Kidney epithelial cell (primary cell): ENCODE measurements at places on chromosomes 5 and 9.

GRCh38 chr9:37531699-37532098 lies 44.5 kb downstream of the FBXO10 start:
- no peak for DNase-seq

- DNase-seq, result no peak
Observed at GRCh38 chr9:93659044-93659836, 82.9 kb downstream of the PHF2 start.

DNA sequence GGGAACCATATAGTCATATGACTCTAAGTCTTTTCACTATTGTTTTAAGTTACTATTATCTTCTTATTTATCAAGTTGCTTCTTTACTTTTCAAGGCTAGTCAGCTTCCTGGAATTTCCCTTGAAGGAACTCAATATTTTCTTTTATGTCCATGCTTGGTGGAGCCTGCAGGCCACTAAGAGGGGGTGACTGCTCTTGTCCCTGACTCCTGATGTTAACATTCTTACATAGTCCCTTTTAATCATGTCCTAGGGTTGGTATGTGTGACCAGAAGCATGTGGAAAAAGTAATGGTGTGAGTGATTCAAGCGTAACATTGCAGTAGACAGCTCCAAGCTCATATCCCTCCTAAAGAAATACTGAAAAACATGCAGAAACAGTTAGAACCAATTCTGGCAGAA lies 1536.2 kb upstream of the CDH9 start:
- peak; percentile 5 for DNase-seq

DNA sequence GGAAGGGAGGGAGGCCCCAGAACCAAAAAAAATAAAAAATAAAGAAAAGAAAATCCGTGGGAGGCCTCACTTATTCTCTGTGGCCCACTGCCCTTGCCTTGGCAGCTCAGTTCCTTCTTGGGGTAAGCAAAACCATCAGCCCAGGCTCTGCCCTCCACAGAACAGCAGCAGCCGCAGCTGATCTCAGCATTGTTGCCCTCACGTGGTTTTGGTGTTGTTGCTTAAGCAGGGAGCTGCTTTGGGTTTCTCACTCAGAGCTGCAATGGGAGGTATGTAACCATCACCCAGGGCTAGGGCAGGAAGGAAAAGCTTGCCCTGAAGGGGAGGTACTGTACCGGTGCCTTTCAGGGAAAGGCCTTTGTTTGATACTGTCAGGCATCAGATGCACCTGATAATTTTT lies 374.7 kb upstream of the WWC1 start:
- peak; percentile 61 for DNase-seq

- DNase-seq, result no peak
Observed at GRCh38 chr5:151676719-151677118, 10.0 kb downstream of the SPARC start.

DNA sequence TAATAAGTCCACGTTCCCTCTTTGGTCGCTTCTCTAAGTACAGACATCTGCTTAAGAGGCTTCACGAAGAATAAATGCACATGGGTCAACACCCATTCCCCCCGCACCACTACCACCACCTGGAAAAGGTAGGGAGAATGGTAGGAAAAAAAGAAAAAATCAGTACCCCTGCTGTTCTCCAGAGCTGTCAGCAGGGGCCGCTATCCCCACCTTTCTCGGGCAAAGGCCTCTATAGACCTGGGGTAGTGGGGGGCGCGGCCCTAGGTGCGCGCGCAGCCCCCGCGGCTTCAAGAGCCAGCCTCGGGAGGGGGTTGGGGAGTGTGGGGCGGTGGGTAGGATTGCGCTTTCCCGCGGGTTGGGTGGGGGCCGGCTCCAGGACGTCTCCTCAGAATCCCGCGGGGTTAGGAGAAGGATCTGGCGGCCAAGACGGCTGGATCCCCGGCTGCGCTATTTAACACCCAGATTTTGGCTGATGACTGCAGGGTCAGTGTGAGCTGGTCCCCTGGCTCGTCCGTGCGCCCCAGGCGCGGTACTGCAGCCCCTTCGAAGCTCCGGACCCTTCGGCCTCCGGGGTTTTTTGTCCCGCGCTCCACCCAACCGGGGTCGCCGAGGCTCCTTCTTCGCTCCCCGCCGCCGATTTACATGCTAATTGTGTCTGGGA lies 1.6 kb upstream of the SEMA6A start:
- DNase-seq, result no peak

GRCh38 chr9:134068744-134069479 lies 1.1 kb upstream of the BRD3 start:
- no peak for DNase-seq

DNA sequence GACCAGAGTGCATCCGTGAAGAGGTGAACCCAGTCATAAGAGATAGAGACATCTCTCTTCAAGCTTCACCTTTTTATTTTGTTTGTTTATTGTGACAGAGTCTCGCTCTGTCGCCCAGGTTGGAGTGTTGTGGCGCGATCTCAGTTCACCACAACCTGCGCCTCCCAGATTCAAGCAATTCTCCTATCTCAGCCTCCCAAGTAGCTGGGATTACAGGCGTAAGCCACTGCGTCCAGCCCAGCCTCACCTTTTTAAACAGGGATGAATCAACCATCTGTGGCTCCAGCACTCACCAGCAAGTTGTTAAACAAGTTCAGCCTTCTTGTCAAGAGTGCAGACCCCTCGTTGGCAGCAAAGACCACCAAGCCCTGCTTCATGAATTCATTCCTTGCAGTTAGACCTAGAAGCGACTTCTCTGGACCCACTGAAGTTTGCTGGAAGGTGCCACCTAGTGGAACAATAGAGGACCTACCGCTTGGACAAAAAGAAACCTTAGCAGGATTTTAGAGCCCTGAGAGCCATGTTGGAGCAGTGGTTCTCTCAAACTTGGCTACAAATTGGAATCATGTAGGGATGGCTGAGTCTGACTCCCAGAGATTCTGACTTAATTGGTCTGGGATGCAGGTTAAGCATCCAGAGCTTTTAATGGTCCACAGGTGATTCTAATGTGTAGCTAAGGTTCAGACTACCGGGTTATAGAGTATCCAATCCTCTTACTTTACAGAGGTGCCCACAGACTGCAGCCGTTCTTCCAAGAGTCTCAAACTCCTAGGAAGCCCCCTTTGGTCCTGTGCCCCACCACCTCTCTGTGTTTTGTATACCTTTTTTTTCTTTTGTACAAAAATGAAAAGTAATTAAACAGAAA lies 10.5 kb upstream of the GALNT10 start:
- no peak for DNase-seq

- no peak for DNase-seq
Observed at GRCh38 chr5:156741516-156741915, 108.6 kb upstream of the PPP1R2B start.

DNA sequence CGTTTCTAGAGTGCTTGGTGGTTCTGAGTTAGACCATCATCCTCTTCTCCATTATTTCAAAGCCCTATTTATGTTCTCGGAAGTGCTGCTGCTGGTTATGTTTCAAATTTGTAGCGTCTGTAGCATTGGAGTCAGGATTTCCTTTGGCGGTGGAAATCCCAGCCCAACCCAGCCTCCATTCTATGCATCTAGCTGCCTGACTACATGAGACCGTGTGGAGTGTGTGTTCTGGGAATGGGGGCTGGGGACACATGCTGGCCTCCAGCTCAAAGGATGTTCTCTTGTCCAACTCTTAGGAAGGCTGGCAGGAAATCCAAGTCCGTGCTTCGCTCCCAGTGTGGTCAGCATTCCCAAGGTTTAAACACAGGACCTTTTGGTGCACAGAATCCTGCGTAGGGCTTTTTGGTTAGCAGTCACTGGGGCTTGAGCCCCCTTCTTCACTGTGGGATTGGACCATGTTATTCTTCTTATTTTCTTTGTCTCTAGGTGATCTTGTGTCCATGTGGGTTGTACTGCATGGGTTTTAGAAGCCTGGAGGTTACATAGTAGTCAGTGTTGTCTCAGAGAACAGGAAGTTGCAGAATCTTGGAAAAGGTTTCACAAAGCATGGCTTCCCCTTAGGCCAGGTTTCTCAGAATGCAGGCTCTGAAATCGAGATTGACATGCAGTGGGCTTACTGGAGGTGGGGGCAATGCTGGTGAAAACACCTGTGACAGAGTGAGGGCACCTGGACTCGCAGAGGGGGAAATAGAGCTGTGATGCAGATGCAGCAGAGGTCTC lies 132.2 kb downstream of the ARHGAP26 start:
- DNase-seq, result no peak

DNA sequence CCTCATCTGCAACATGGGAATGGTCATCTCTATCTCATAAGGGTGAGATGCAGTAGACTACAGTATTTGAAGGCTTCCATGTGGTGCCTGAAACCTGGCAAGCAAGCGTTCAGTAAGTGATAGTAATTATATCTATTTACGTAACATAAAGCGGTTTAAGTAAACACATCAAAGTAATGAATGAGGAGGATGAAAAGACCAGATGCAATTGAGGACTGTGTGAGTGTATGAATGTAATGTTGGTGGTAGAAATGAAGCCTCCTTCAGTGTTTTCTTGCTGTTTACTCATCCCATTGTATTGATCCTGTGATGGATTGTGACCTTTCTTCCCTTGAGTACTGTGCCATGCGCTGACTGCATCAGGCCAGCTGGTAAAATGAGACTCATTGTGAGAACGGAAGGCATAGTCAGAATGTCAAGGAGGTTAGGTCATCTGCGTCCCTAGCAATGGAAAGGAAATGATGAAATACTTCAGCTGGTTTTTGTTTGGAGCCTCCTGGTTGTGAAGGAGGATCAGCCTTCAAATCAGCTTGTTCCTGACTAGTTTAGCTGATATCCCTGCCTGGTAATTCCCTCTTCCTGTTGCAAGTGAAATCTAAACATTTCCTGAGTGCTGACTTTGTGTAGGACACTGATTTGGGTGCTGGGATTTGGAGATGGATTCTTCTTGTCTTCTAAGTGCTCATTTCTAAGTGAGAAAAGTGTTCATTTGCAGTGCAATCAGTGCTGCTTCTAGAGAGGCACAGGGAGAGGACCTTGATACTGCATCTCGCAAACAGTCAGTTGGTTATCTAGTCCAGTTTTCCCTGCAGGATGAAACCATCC lies 35.6 kb downstream of the TNFSF8 start:
- DNase-seq, result peak; percentile 88

- DNase-seq, result no peak
Observed at GRCh38 chr9:38761339-38761738, 41.4 kb upstream of the FAM240B start.

DNA sequence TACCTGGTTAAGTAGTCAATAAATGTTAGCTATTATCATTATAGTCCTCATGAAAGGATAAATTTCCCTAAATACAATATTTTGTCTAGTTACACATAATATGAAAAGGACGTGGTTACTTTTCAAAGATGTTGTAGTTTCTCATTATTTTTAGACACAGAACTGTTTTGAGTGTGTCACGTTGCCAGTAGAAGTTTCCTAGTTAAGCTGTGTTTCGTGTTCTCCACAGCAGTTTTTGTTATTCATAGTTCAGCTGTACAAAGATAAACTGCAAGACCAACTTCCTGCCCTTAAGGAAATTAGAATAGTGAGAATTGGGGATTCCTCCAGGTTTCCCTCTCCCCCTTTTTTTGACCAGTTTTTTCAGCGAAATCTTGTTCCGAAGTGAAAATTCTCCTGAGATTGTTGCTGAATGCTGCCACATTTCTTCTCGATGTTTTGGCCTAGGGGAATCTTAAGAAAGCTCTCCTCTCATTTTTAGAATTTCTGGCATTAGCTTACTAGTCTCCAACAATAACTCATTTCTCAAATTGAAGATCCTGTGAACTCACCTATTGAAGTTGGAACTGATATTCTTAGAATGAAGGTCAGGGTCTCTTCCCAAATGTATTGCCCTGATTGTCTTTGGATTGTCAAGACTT lies 176.1 kb downstream of the PAM start:
- DNase-seq, result no peak

GRCh38 chr5:61647672-61648071 lies 315.6 kb downstream of the ZSWIM6 start:
- DNase-seq, result no peak

DNA sequence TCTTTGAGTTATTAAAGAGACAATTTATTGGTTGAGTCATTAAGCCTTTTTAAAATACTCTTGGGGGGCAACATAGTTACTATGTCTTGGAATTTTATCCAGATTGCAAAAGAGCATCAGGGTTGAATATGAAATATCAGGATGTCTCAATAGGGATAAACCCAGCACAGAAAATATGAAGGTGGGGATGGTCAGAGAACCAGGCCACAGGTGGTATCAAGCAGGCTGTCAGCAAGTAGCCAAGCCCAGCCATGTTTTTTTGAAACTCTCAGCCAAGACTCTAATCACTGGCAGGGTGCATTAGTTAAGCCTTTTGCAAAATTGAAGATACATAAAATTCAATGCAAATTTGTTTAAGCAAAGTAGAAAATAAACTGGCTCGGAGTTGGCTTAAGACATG lies 468.9 kb downstream of the DTWD2 start:
- no peak for DNase-seq

GRCh38 chr5:64646169-64646568 lies 44.1 kb upstream of the SHISAL2B start:
- no peak for DNase-seq

DNA sequence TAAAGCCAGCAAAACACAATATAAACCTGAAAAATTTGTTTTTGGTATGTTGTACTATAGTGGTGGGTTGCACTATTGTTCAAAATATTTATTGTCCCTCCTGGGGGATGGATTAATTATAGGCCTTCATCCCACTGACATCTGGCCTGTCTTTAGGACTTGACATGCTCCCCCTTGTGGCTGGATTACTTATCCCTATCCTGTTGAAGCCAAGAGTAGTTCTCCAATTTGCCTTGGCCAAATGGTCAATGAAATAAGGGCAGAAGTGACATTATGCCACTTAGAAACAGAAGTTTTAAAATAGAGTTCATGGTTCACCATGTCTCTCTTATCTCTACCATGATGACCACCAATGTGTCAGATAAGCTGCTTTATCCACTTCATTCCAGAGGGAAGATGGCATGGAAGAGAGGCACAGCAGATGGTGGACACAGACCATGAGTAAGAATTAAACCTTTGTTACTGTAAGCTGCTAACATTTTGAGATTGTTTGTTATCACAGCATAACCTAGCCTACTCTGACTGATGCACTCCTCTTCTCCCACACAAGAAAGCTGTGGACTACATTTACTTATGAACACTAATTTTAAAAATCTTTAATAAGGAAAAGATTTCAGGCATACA lies 29.2 kb upstream of the ARHGEF28 start:
- DNase-seq, result no peak

GRCh38 chr5:34827588-34828506 lies 11.1 kb upstream of the TTC23L start:
- DNase-seq, result no peak

DNA sequence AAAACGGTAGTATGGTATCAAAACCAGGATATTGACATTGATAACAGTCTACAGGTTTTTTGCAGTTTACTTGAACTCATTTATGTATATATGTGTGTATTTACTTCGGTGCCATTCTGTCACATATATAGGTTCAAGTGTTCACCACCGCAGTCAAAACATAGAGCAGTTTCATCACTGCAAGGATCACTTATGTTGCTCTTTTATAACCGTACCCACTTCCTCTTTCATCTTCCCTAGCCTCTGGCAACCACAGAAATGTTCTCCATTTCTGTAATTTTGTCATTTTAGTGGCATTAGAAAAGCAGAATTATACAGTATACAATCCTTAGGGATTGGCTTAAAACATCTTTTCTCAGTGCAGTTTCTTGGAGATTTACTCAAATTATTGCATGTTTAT lies 90.3 kb downstream of the SH3GL2 start:
- no peak for DNase-seq
